ENCODE measurements at places on chromosomes 6 and 20.

- DNase-seq: peak; percentile 79
Observed at GRCh38 chr6:33344701-33345697, 27.5 kb upstream of the ZBTB22 start.

- peak; percentile 65 for DNase-seq
Observed at GRCh38 chr6:160088069-160088783, 33.4 kb upstream of the SLC22A1 start.

DNA sequence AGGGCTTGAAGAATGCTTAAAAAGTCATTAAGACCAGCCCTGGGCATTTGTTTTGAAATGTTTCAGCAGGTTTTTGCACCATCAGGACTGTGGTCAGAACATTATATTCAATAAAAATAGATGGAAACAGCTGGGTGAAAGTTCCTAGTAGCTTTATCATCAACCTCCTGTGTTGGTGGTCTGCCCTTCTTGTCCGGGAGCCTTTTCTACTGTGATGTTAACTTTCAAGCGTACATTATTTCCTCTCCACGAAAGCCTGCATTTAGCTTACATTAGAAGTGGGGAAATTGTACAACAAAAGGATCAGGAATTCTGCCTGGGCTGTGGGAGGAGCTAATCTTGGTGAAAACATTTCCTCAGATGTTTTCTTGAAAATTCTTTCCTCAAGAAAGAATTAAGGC lies 71.1 kb downstream of the LAMA4 start:
- no peak for DNase-seq

DNA sequence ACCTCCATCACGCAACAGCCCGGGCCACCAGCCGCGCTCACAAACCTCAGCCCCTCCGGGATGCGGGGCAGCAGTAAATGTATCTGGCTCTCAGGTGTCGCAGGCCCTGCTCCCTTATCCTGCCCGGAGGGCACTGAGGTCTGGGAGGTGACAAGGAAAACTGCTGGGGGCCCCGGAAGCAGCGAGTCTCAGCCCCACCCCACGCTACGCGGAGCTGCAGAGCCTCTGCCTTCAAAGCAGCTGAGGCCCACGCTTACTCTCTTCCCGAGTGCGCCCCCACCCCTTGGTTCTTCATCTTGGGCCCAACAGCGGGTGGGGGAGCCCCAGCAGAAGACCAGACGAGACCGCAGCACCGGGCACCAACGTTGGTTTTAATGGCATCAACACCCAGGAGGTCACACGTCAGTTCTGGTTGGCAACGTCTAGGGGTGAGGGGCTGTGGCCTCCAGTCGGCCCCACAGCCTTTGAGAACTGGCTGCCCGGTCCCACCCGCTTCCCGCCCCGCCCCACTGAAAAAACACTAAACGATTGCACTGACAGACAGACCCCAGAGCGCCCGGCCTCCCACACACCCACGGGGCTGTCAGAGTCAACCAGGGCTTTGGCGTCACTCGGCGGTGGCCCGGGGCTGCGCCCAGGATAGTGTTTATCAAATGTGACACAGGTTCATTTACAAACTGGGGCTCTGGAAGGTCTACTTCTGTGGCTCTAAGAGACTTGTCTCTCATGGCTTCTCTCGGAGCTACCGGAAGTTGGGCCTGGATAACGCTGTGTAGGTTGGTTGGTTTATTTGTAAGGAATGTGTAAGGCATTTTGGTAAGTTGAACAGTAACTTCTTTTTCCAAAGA lies 43.7 kb downstream of the DSTN start:
- no peak for DNase-seq

DNA sequence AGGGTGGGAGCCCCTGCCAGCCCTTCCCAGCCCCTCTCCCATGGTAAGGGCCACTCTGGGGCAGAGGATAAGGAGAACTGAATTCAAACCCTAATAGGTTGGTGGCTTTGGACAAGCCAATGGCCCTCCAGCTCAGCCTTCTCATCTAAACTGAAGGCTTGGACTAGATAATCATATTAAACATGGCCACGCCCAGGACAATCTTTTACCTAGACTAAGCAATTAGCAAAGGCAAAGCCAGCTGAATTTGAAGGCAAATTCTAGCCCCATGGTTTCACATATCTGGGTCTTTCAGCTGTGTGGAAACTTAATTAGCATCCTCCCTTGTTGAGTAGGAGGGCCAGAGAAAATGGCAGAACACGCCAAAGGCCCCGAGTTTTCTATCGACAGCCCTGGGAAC lies 10.7 kb downstream of the SLC22A23 start:
- DNase-seq: no peak

DNA sequence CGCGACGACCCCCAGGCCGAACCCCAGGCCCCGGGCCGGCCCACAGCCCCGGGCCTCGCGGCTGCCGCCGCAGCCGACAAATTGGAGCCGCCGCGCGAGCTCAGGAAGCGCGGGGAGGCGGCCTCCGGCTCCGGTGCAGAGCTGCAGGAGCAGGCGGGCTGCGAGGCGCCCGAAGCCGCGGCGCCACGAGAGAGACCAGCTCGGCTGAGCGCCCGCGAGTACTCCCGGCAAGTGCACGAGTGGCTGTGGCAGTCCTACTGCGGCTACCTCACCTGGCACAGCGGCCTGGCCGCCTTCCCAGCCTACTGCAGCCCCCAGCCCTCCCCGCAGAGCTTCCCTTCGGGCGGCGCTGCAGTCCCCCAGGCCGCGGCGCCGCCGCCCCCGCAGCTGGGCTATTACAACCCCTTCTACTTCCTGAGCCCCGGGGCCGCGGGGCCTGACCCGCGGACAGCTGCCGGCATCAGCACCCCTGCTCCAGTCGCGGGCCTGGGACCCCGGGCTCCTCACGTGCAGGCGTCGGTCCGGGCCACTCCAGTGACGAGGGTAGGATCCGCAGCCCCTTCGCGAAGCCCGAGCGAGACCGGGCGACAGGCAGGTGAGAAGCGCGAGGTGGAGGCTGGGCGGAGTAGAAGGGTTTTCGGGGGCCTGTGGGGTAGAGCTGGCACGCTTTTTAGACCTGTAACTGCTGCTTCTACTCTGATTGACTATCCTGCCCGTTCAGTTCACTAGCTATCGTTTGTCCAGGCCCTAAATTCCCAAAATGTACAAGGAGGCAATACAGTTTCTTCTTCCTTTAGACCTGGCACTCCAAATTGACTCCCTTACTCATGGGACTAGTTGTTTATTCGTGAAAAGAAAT lies 654 bp downstream of the FAM8A1 start:
- peak; percentile 32 for DNase-seq

GRCh38 chr6:134637282-134637681 lies 312.6 kb downstream of the ALDH8A1 start:
- DNase-seq: no peak

DNA sequence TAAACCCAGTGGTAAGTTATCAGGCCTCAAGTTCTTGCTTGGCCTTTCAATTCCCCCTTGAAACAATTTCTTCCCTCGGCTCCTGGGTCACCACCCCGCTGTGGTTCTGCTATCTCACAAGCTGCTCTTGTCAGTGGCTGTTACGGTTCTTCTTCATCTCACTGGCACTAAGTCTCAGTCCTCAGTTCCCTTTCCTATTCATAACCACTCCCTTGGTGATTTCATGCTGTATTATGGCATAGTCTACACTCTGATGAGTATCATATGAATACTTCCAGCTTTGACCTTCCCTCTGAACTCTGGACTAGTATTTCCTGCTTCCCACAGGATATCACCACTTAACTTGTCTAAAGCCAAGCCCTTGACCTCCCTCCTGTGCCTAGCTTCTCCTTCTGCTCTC lies 7.9 kb downstream of the TAAR1 start:
- DNase-seq: no peak

DNA sequence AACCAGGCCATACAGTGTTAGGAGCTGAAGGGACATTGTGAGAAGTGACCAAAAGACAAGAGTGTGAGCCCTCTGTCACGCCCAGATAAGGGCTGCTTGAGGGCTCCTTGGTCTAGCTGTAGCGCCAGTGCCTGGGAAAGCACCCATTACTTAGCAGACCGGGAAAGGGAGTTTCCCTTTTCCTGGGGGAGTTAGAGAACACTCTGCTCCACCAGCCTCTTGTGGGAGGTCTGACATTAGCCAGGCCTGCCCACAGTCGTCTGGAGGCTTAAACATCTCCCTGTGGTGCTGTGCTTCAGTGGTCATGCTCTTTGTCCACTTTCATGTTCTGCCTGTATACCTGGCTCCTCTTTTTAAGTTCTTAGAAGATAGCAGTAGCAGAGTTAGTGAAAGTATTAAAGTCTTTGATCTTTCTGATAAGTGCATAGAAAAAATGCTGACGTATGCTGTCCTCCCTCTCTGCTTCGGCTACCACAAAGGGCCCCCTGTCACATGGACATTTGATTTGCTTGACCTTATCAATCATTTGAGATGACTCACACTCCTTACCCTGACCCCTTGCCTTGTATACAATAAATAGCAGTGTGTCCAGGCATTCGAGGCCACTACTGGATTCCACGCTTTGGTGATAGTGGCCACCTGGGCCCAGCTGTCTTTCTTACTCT lies 201.5 kb upstream of the ECI2 start:
- DNase-seq: no peak

DNA sequence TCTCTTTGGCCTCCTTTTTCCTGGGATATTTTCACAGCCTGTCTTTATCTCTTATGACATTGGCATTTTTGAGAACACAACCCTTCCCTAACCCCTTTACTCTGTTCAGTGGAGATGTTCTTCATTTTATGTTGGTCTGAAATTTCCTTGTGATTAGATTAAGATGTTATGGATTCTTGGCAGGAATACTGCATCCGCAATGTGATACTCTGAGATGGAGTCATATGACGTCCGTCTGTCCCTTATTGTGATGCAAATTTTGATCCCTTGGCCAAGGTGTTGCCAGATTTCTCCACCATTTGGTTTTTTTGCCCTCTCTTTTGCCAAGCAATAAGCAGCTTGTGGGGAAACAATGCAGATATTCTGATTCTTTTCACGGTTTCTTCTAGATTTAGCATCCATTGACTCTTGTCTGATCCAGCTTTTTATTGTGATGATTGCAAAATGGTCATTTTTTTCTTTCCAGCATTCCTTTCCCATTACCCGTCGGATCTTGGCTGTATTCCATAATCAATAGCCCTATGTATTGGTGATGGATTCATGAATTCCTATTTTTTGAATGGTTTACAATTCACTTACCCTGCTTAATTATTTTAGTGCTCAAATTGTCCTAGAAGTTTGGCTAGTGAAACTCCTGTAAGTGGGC lies 85.1 kb downstream of the NCOA3 start:
- no peak for DNase-seq

GRCh38 chr6:156658186-156658965 lies 118.8 kb upstream of the ARID1B start:
- peak; percentile 73 for DNase-seq

Measured in urothelium cell line (cell line).